ENCODE measurements at places on chromosomes 7 and 10.

- no peak for DNase-seq
These were observed 67.7 kb downstream of the GRK5 start for GRCh38 chr10:119275085-119275484.

- no peak for DNase-seq
These were observed 46.1 kb downstream of the CABCOCO1 start for GRCh38 chr10:61708846-61709245.

DNA sequence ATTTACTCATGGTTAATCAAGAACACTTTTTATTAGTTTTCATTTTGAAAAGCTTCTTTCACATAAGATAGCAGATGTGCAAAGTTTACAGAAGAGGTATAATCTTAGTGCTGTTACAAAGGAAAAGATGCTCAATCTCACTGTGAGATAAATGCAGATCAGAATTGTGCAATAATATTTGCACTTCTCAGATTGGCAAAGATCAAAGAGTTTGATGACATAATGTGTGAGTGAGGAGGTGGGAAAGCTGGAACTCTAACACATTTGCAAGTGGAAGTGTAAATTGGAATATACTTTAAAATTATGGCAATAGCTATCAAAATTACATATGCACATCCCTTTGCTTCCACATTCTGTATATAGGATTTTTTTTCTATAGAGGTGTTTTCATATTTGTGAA is 21.5 kb upstream of the STN1 start:
- no peak for DNase-seq

DNA sequence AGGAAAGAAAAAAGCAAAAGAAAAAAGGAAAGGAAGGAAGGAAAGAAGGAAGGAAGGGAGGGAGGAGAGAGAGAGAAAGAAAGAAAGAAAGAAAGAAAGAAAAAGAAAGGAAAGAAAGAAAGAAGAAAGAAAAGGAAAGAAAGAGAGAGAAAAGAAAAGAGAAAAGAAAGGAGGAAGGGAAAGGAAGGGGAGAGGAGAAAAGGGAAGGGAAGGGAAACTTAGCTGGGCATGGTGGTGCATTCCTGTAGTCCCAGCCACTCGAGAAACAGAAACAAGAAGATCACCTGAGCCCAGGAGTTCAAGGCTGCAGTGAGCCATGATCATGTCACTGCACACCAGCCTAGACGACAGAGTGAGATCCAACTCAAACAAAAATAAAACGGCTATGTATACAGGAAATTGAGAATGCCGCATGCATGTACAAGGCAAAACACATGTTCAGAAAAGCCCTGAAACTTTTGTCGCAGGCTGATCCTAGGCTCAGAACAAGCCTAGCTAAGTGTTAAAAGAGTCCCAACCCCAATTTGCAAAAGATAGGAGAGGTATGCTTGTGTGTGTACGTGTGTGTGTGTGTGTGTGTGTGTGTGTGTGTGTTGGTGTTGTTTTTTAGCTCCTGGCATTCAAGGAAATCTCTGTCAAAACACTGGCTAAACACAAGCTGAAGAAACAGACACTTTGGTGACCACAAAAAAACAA is 6.6 kb upstream of the NPC1L1 start:
- DNase-seq: no peak

DNA sequence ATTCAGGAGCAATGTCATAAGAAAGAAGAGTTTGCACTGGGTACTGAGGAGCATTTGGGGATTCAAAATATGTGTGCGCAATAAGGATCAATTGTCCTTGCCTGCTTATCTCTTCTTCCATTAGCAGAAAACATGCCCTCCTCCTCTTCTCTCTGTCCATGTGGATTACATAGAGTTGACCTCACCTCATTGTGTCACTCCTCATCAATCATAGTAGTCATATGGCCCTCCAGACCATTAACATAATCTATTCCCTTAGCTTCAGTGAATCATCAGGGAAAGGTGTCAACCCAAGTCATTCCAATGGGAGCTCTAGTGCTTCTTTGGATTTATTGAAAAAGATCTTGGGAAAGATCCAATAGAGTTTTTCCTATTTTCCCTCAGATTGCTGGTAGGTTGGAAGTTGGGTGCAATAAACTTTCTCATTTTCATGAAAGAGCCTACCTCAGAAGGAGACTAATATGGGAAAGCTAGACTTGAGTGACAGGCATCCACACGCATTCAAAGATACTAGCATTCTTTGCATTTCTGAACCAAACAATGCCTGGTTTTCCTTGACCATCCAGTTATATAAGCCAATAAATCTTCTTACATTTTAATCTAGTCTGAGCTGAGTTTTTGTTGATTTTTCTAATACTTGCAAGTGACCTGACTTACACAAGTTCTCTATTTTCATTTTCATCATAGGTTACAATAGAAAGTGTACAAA is 71.5 kb upstream of the FAM13C start:
- DNase-seq: no peak

DNA sequence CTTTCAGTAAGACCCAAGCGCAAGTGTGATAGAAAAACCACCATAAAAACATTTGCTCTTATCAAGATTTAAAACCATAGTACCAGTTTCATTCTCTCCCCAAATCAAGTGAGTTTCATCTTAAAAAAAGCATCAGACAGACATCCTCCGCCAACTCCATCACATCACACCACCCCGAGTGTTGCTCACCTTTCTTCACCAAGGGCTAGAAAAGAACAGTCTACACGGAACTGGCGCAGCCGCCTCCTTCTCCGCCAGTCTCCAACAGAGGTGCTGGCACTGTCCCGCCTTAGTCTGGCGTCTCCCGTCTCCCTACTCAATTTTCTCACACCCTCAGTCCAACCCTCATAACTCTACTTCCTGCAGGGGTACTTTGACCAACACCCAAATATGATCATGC is 46.9 kb upstream of the WIPI2 start:
- peak; percentile 75 for DNase-seq

GRCh38 chr7:12244129-12244528 is 33.0 kb downstream of the TMEM106B start:
- no peak for DNase-seq

GRCh38 chr10:132078746-132079345 is 13.1 kb downstream of the JAKMIP3 start:
- DNase-seq: no peak

DNA sequence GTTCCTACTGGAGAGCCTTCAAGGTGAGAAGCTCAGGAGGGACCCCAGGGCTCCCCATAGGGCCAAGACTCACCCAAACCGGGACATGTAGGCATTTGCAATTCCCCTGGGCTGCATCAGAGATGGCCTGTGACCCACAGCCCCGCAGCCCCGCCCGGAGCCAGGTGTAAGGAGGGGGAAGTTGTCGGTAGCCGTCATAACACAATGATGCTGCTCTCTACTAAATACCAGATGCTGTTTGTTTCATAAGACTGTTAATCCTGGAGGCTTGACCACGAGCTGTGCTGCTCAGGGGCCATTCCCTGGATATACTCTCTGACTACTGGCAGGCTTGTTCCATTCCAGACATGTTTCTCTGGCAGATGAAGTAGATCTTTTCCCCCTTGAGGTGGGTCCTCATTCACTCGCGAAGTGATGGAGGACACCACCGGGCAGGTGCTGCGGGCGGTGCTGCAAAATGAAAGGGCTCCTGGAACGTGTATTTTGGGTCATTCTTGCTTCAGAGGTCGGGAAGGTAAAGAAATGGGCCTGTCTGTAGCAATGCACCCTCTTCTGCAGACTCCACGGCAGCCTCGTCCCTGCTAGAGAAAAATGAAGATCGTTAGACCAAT is 61.1 kb downstream of the MKI67 start:
- no peak for DNase-seq

GRCh38 chr7:106344211-106344610 is 59.4 kb upstream of the NAMPT start:
- no peak for DNase-seq

- DNase-seq: no peak
These were observed 175.2 kb downstream of the TPST1 start for GRCh38 chr7:66380272-66380888.

DNA sequence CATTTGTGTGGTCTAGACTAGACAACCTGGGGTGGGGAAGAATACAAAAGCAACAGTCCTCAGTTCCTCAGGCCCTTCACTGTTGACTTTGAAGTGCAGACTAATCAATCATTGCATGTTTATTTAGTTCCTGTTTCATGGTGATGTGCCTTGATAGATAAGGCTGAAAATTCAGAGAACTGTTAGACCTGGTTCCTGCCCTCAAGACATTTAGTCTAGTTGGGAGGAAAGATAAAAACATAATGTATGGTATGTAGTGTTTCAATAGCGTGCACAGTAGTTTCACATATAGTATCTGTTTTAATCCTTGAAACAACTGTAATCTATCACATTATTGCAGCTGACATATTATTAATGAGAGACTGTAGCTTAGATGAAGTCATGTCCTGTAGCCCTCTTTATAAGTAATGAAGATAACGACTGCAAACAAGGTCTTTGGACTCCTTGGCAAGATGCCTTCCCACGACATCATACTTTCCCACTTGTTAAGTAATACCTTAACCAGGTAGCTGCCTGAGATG is 124.0 kb downstream of the CELF2 start:
- peak; percentile 36 for DNase-seq

GRCh38 chr7:107697321-107698049 is 36.9 kb downstream of the SLC26A4 start:
- DNase-seq: no peak

GRCh38 chr7:128065872-128066271 is 34.6 kb upstream of the LRRC4 start:
- no peak for DNase-seq
